LHCN-M2 (cell line): ENCODE measurements at places on chromosomes 1 and 21.

DNA sequence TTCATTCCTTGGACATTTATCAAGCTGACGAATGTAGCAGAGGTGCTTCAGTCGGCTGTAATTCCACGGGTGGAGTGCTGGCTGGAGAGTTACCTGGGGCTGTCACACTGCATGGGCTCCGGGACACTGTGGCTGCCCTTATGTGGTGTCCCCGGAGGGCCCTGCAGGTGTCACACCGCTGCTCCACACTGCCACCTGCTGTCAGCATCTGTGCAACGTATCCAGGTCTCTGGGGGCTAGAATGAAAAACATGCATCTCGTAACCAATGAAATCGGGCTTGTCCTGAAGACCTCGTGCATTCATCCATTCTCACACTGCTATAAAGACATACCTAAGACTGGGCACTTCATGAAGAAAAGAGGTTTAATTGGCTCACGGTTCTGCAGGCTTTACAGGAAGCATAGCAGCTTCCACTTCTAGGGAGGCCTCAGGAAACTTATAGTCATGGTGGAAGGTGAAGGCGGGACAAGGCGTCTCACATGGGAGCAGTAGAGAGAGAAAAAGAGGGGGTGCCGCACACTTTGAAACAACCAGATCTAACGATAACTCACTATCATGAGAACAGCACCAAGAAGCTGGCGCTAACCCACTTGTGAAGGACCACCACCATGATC is 46.7 kb upstream of the PCBP3 start:
- DNase-seq, result peak; percentile 27

DNA sequence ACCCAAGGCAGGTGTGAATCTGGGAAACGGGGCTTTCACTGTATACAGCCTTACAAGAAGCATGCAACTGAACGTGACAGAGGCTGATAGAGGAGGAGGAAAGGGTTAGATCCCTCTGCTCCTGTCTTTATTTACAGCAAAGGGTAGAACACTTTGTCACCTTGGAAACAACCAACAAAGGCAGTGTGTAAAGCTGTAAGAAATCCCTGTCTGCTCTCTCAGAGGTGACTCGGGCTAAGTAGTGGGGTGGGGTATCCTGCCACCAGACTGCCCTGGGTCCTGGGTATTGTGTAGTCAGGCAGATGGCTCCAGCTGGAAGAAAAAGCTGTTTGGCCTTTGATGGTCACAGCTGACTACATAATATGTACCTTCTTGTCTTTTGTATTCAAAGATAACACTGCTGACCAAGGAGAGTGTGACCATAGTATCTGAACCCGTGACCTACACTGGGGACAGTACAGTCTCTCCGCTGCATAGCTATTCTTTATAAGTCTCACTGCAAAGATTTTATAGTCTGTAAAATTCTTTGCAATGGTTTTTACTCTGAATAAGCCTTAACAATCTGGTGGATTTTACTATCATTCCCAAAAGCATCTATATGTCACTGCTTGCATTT is 22.1 kb upstream of the POU2F1 start:
- no peak for DNase-seq

- no peak for DNase-seq
These were observed 26.5 kb downstream of the BCL9 start for GRCh38 chr1:147567594-147568381.

DNA sequence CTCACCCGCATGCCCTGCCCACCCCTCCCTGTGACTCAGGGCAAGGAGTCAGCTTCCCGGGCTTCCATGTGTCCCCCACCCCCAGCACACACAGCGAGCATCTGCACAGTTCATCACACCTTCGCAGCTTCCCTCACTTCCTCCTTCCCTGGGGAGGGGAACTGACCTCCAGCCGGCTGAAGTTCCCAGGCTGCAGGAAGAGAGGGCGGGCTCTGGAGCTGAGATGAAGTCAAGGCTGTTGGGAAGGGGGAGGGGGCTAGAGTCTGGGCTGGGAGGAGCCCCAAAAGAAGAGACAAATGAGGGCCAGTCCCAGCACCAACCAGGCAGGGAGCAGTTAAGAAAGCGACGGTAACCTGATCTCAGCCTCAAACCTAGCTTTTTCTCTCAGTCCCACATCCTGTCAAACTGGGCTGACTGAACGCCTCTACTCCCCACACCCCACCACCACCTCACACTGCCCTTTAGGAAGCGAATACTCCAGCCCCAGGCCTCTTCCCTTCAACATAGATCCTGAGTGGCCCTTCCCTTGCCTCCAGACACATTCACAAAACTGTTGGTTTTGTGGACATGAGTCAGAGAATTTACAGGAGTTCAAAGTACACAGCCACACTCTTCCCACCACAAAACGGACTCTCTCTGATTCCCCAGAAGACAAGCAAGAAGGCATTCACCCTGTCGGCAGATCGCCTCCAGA is 1.8 kb downstream of the RHOC start:
- DNase-seq, result peak; percentile 98

DNA sequence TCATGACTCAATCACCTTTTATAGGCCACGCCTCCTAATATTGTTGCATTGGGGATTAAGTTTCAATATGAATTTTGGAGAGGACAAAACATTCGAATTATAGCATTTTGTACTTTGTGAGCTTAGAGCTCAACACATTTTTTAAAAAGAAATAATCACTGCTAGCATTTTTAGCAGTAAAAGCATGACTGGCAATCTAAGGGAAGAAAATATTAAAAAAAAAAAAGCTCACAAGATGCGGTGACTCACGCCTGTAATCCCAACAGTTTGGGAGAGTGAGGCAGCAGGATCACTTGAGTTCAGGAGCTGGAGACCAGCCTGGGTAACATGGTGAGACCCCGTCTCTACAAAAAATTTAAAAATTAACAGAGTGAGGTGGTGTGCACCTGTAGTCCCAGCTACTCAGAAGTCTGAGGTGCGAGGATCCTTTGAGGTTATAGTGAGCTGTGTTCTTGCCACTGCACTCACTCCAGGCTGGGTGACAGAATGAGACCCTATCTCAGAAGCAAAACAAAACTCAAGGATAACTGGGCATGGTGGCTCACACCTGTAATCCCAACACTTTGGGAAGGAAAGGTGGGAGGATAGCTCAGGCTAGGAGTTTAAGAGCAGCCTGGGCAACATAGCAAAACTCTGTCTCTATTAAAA is 28.8 kb upstream of the DIPK1A start:
- DNase-seq, result peak; percentile 47

GRCh38 chr1:157782931-157783330 is 6.0 kb upstream of the FCRL2 start:
- no peak for DNase-seq

DNA sequence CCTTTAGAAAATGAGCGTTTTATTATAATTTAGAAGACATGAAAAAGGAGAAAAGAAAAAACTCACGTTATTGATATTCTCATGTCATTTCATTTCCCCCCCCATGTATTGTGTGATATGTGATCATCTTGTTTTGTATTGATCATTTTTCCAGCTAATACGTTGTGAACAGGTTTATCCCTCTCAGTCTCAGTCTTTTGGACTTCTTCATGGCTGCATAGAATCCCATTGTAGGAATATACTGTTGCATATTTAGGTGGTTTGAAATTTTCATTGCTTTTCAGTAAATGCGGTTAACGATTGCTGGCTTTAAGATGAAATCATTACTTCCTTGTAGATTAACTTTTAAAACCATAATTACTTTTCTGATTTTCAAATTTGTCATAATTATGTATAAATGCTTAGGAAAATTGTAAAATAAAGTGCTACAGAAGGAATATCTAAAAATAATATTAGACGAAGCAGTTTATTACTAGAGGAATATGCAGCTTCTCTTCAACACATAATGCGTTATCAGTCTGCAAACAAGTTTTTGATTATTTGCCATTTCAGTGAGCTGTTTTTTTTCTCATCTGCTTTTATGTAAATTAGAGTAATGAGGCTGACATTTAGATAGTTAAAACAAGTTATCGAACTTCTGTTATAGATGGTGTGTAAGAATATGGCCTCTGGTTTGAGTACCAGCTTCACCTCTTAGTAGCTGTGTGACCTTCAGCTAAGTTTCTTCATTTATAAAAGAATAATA is 1.8 kb downstream of the SON start:
- DNase-seq, result no peak

DNA sequence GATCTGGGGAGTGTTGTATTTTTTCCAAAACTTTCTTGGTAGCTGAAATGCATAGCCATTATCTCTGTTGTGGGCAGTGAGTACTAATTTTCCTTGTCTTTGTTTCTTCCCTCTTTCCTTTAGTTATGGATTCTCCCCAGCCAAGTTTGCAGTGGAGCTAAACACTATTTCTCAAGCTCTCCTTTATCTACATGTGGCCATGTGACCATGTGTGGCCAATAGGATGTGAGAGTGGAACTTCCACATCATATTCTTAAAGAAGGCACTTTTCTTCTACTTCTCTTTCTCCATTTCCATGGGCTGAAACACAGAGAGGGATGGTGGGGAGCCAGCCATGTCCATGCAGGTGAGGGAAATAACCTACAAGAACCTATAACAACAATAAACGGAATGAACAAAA is 230.8 kb downstream of the CTH start:
- DNase-seq, result no peak

DNA sequence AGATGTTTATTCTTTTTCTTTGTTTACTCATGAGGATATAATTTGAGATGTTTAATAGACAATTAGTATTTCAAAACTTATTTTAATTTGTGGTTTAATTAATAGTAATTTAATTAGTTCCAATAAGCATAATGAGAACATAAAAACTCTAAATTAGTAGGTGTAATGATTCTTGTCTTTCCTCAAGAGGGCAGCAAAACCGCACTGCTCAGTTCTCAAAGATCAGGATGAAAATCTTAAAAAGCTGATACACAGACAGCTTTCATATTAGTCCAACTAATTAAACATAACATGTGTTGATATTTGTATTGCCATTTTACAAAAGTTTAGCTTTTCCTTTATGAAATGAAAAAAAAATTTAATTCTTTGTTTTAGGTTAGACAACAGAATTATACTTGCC is 106.7 kb upstream of the C21orf91 start:
- peak; percentile 30 for DNase-seq

DNA sequence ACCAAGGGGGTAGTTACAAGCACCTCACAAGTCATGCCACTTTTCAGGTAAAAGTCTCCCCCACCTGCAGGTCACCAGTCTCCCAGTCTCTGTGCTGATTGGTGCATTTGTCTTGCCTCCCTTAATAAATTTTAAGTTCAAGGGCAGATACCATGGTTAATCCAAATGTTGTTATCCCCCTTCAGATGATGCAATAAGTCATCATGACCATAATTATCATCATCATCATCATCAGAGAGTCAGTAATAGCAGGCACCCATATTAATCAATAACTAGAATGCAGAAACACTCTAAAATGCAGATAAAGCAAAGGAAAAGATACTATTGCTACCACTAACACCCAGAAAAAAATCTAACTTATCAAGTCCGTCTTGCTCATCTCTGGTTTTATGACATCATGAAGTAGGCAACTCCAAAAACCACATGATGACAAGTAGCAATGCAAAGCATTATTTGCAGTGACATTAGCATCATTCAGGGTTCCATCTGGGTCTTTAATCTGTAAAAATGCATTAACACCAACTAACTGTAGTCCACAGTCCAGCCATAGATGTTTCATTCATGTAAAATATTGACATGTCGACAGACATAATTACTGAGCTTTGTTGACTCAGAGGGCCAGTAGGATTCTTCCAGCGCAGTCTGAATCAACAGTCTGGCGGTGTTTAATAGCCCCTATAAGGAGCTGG is 492.0 kb upstream of the RUNX1 start:
- no peak for DNase-seq

GRCh38 chr1:164716992-164717703 is 158.2 kb downstream of the PBX1 start:
- DNase-seq, result peak; percentile 56
